ENCODE measurements at places on chromosomes 1 and 21.

DNA sequence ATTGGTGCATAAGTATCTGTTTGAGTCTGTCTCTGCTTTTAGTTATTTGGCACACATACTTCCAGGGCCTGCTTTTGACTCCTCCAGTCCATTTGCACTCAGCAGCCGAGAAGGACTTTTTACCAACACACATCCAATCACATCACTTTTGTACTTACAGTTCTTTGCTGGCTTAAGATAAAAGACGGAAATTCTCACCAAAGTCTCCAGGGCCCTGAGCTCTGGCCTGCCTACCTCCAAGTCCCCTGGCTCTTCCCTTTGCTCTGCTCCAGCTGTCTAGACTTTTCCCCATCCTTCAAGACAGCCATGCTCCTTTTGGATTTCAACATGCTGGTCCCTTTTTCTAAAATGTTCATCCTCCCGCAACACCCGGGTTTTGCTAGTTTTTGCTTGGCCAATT lies 2.2 kb upstream of the EVA1C start:
- no peak for DNase-seq

DNA sequence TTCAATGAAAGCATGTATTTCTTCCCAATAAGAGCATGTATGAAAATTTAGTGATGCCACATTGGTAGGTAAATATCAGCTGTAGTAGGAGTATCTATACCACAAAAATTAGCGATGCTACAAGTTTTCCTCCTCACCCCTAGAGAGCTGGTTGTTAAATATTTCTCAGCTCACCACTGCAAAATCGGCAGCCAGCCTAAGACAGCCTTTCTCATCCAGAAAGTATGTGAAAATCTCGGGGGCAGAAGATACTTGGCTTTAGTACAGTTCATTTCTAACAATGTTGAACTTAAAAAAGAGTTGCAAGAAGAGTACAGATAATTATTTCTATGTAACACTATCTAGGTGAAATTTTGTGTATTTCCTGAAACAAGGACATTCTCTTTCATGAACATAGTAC lies 235.4 kb downstream of the TPR start:
- DNase-seq = no peak

- no peak for DNase-seq
Observed at GRCh38 chr1:88680911-88681622, 3.0 kb upstream of the PKN2 start.

DNA sequence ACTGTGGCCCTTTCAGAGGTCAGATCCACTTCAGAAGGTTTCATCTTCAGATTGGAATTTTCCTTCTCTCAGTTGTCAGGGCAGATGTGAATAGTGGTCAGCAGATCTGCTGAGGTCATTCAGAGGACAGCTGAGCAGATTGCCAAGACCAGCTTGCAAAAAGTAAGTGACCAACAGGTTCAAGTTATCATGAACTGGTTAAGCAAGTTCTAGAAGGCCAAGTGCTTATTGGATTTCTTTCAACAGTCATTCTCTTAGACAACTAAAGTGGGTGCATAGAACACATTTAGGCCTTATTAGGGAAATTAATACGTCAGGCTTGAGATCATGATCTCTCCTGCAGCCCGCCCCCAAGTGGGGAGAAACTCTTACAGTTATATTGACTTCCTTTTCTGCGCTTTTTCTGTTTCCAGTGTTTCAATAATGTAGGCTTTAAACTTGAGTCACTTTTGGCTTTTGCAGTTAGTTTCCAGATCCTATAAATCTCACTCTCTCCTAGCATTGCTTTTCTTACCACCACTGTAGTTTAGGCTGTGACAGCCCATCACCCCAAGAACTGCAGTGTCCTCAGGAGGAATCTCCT lies 96.4 kb downstream of the C1orf21 start:
- no peak for DNase-seq

- peak; percentile 66 for DNase-seq
Observed at GRCh38 chr1:91712981-91713841, 172.7 kb downstream of the TGFBR3 start.

DNA sequence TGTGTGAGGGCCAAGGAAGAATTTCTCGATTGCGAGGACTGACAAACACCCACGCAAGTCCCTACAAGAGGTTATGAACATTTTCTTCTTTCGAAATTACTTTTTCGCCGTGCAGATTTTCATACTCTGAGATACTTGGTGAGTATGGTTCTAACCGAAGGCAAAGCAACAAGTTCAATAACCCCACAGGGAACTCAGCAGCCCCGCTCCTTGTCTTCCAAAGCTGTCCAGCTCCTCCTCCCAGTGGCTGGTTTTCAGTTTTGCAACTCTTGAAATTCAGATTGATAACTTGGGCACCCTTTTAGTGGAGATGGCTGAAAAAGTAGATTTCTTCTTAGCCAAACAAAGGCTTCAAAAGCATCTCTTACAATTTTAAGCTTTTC lies 154.4 kb downstream of the SETD4 start:
- no peak for DNase-seq

DNA sequence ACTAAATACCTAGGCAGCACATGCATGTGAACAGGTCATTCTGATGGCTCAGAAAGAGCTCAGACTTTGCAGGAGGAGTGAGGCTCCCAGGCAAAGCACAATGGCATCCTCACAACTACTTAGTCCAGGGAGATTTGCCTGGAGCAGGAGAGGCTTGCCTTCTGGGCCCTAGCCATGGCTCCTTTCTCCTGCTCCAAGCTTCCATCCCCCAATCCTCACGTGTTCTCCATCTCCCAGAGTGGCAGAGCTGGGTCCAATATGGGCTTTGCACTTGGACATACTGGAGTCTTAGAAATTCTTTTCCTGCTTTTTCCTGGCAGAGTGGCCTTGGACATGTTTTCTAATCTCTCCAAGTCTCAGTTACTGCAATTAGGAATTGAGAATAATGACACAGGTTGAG lies 15.8 kb downstream of the MYBPH start:
- DNase-seq = no peak

DNA sequence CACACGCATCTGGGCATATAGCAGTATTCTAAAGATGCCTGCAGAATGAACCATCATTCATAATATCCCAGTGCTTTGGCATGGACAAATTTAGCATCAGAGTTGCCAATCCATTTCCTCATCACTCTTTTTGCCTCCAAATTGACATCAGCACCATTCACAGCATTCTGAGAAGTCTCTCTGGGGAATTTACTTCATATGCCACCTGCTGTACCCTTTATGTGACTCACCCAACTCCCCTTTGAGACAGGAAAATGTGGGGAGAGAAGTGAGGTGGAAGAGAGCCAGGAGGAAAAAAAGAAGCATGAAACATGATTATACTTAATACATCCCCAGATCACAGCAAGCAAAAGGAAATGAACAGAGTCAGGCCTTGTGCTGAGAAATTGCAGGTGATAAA lies 37.4 kb downstream of the RAB3B start:
- DNase-seq = no peak

GRCh38 chr1:174165471-174166137 lies 6.3 kb downstream of the RABGAP1L start:
- DNase-seq = no peak

- no peak for DNase-seq
Observed at GRCh38 chr1:82177192-82177591, 376.5 kb downstream of the ADGRL2 start.

GRCh38 chr21:27683292-27683691 lies 716.4 kb upstream of the ADAMTS5 start:
- no peak for DNase-seq

DNA sequence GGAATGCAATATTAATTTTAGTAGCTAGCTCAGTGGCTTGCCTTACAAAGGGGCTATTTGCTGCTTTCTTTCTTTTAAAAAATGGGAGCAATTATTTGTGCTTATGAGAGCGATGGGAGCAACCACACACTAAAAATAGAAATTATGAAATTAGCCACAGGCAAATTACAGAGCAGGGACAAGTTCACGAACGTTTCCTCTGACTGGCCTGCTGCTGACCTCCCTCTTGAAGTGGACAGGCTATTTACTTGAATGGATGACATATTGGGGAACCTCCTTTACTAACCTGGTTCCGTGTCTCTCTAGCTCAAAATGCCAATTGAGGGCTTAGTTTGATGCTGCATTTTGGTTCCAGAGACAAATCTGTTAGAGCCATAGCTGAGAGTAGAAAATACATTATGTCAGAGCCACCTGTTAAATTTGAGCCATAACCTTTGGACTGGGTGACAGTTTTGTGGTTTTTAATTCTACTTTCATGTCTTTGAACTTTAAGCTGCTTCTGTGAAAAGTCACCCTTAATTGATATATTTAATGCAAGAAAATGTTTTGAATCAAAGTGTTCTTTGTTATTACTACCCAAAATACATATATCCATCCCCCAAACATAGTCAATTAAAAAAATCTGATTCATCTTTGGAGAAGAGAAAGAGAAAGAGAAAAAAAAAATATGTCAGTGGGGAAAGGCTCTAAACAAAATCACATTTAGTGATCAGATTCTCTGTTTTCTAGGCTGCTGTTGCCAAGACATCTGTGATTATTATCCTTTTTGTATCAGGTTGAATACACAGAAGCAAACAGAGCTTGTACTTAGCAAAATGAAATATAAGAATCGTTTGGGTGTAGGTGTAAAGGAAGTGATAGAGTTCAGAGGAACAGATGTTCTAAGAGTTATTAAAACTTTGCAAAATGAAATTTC lies 351.9 kb downstream of the ADGRL2 start:
- no peak for DNase-seq

GRCh38 chr1:201020040-201020591 lies 3.4 kb downstream of the KIF21B start:
- peak; percentile 34 for DNase-seq

- no peak for DNase-seq
Observed at GRCh38 chr1:171424494-171424893, 60.8 kb upstream of the PRRC2C start.

DNA sequence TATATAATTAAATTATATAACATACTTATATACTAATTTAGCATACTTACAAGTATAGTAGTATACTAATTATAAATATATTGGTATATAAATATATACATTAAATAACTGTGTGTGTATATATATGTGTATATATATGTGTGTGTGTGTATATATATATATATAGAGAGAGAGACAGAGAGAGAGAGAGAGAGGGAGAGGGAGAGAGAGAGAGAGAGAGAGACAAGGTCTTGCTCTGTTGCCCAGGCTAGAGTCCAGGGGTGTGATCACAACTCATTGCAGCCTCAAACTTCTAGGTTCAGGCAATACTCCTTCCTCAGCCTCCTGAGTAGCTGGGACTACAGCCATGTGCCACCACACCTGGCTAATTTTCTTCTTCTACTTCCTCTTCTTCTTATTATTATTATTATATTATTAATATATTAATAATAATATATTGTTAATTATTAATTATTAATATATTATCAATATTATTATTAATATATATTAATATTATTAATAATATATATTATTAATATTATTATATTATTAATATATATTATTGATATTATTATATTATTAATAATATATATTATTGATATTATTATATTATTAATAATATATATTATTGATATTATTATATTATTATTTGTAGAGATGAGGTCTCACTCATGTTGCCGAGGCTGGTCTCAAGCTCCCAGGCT lies 185.5 kb downstream of the CRB1 start:
- DNase-seq = no peak

- no peak for DNase-seq
Observed at GRCh38 chr1:30735668-30736498, 12.5 kb upstream of the MATN1 start.

GRCh38 chr1:220818421-220819173 lies 31.9 kb downstream of the MTARC1 start:
- no peak for DNase-seq

DNA sequence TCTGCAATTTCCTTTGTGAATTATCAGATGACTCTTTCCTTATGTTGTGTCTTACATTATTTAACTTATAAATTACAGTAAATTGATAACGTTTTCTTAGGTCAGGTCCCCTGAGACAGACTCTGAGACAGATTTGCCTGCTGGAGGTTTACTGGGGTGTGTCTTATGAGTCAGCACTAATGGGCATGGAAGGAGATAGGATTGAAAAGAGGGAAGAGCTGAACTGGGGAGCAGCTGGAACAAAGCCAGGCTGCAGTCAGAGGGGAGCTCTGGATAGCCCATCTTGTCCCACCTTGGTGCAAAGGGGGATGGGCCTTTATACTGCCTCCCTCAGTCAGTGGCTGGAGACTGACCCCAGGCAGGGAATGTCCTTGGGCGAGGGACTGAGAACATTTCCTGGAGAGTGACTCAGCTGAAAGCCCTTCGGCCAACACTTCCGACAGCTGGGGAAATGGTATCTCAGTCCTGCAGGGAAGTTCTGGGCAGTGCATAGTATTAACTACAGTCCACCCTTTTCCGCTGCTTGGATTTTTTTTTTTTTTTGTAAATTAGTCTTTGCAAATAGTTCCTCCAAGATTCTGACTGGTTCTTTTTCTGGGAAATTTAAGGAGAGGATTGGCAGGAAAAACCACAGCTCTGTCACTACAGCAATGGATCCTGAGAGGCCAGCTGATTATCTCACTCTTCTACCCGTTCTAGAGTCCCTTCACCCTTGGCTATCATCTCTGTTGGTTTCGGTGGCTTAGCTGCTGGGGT lies 39.1 kb upstream of the CDC42BPA start:
- DNase-seq = no peak

GRCh38 chr21:42925114-42925926 lies at the start of gene ERVH48-1:
Gene ERVH48-1, minus strand, starts transcription at chr21:42925630. Its CDS starts 6,624 bp downstream, at chr21:42919006.
- DNase-seq = no peak

- no peak for DNase-seq
Observed at GRCh38 chr1:89966656-89967055, 28.3 kb upstream of the ZNF326 start.

DNA sequence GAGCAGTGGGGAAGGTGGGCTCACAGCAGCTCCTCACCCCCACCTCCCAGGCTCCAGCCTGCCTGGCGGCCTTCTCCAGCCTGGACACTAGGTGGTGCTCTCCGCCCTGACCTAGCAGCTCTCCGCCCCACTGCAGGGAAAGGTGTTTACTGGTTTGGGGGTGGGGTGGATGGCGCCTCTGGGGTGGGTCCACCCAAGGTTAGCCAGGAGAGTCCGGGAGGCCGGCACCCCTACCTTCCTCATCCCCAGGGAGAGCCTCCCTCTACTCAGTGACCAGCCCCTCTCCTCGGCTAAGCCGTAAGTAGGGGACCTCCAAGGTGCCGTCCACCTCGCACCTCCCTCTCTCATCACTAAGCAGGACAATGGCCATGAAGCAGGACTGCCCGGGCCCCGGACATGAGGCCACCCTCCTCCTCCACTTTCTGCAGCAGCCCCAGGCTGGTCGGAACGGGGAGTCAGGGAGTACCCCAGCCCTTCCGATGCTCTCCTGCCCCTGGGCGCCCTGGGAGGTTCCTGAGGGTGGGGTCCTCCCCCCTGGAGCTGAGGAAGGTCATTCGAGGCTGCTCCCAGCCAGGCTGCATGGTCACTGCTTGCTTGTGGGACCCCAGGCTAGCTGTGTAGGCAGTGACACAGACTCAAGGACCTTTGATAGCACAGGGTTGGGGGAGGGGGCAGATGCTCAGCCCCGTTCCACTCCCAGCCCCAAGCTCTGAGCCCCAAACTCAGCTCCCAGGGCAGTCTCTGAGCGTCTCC lies 101.4 kb upstream of the VAMP3 start:
- peak; percentile 55 for DNase-seq

DNA sequence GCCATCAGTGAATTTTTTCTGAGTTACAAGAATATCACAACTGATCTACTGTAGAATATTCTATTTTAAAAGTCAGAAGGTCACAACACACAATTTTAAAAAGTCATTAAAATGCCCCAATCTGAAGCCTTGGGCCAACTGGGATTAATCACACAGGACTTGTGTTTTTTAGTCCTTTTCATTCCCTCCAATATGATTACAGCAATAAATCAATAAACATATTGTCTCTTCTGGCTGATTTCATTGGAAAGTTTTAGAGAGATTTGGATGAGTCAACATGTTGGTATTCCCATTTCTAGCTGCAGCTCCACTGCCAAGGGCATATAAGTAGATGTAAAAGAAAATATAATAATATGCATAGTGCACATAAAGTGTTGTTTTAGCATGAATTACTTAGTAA lies 85.8 kb downstream of the NIBAN1 start:
- DNase-seq = no peak

GRCh38 chr1:192994141-192994540 lies 65.0 kb downstream of the UCHL5 start:
- no peak for DNase-seq

All from CD4-positive, alpha-beta T cell treated with Interleukin-2 at 100 ng/mL for 4 hours (primary cell).